ENCODE measurements at places on chromosomes 4 and X. TPM values are rescaled to one million over a fixed set of nuclear protein-coding genes. Genes with fewer than 3 reads are reported as not detected.
A peak's percentile ranks its signal among the peaks of the same experiment; 100 is the strongest.

DNA sequence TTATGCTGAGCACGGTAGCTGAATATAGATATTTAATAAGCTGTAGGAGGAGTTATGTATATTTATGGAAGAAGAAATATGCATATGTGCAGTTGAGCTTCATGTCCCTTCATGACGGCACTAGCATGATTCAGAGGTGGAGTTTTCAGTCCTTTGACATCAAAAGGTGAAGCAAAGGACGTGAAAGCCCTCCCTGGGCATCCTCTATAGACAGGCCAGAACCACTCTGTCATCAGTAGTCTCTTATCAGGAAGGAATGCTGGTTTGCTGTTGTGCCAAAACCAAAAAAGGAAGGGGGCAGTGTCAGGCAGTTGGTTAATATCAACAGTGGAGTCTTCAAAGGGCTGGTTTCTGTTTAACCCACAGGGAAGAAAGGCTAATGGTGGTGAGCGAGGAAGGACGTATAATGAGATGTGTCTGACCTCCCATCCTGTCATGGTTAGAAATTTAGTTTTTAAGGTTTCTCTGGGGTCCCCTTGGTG lies 23.5 kb upstream of the IL2 start:
- H3K27ac ChIP-seq, result no peak overlapping the region
- no peaks in the 10 kb centered on the region for H3K36me3 ChIP-seq
- H3K4me3 ChIP-seq, result no peak overlapping the region
- DNase-seq, result no peak
- no peaks in the 10 kb centered on the region for H3K4me1 ChIP-seq

DNA sequence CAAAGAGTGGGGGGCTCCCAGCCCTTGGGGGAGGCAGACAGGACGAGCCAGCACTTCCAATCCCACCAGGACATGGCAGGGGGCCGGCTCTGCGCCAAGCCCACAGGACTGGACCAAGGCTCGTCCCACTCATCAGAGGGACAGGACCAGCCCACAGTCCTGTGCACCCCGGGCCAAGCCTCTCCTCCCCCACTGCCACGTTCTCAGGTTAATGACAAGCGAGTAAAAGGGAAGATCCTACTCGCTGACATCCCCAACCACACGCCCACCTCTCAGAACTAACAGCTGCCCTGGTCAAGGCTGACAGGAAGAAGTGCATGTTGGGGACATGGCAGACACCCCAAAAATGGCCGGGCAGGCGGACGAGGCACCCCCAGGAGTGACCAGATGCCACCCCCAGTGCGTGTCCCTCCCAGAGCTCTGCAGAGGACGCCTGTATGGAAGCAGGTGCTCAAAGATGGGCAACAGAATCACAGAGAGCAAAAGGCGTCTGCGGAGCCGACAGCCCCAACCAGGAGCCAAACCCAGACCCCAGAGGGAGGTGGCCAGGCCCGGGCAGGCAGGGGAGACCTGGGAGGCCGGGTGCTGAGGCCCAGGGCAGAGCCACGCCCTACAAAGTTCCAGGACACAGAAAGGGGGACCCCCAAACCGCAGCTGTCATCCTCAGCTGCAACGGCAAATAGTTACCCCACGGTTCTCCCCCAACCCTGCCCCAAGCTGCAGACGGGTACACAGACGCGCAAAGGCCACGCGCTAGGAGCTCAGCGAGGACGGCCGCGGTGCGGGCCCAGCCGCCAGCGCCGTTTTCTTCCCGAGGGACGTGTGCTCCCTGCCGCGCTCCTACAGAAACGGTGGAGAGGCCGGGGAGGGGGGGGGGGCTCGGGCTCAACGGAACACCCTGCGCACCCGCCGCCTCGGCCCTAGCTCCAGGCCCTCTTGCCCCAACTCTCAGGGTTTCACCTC lies 1.7 kb downstream of the CTBP1 start:
- peak overlapping the region; percentile 87 for H3K4me3 ChIP-seq
- H3K4me1 ChIP-seq, result peaks cover 78% of the 10 kb centered on the region
- H3K36me3 ChIP-seq, result no peaks in the 10 kb centered on the region
- peak overlapping the region; percentile 99 for H3K27ac ChIP-seq

FAM47E gene
- total RNA-seq, result 4.6 TPM

- DNase-seq, result no peak
- H3K4me3 ChIP-seq, result no peak overlapping the region
- H3K36me3 ChIP-seq, result no peaks in the 10 kb centered on the region
Measured at GRCh38 chr4:72326692-72327632, 242.1 kb downstream of the ADAMTS3 start.

DNA sequence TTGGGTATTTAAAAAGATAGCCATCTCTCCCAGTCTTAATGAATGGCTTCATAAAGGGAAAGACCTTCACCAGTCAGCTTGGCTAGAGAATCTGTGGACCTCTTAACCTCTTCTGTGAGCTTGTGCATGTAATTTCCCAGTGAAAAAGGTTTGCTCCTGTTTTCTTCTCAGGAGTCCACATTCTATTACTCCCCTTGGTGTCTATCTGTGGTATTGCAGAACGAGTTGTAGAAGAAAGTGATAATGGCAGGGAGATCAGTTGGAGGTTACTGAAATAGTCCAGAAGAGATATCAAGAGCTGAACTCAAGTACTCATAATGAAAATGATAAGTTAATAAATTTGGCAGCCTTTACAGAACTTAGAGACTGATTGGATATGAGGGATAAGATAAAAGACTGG lies 16.5 kb upstream of the VAMP7 start:
- no peaks in the 10 kb centered on the region for H3K4me1 ChIP-seq
- no peak overlapping the region for H3K27ac ChIP-seq
- no peaks in the 10 kb centered on the region for H3K27me3 ChIP-seq
- DNase-seq, result no peak

DNA sequence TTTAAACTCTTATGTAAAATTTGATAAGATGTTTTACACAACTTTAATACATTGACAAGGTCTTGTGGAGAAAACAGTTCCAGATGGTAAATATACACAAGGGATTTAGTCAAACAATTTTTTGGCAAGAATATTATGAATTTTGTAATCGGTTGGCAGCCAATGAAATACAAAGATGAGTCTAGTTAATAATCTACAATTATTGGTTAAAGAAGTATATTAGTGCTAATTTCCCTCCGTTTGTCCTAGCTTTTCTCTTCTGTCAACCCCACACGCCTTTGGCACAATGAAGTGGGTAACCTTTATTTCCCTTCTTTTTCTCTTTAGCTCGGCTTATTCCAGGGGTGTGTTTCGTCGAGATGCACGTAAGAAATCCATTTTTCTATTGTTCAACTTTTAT lies at the start of gene ALB:
ALB (plus strand) TSS at position 246 of the 400 bp plus-strand sequence; CDS start at position 287, 41 bp downstream.
- no peak within 1 kb of the TSS for H3K4me3 ChIP-seq
- H3K27me3 ChIP-seq, result no peaks in the 10 kb centered on the region
- H3K4me1 ChIP-seq, result no peaks in the 10 kb centered on the region
- no peak within 1 kb of the TSS for H3K27ac ChIP-seq
- no peak for DNase-seq

Data from gastrocnemius medialis (tissue), 4 donors.